HCT116 (cell line): ENCODE measurements at places on chromosomes 11 and 22. TPM values are rescaled to one million over a fixed set of nuclear protein-coding genes. Genes with fewer than 3 reads are reported as not detected.

GRCh38 chr11:56716379-56716854 is 17.5 kb downstream of the OR9G1 start:
- no peak for DNase-seq

- peak; percentile 71 for DNase-seq
Observed at GRCh38 chr11:66868726-66869566, 12.1 kb downstream of the LRFN4 start.

DNA sequence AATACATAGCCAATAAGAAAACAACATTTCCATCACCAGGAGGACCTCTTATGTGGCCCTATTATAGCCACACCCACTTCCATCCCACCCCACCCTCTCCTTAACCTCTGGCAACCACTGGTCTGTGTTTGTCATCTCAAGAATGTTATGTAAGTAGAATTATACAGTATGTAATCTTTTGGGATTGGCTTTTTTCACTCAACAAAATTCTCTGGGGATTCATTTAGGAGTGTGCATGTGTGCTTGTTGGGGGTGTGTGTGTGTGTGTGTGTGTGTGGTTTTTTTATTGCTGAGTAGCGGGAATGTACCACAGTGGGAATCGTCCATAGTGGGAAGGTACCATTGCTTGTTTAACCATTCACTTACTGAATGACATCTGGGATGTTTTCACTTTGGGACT is 5.2 kb downstream of the KCNJ5 start:
- no peak for DNase-seq

Gene PTPRCAP
- 1.4 TPM for total RNA-seq

Gene ACCS
- 13.2 TPM for total RNA-seq
